ENCODE measurements at places on chromosomes 6 and 20.

GRCh38 chr20:18637224-18637623, 49.4 kb downstream of the DTD1 start:
- no peak for DNase-seq

GRCh38 chr6:30060606-30061091, 416 bp upstream of the POLR1H start:
- no peak for DNase-seq

- DNase-seq: no peak
Measured at GRCh38 chr6:144127097-144127496, 23.2 kb upstream of the STX11 start.

DNA sequence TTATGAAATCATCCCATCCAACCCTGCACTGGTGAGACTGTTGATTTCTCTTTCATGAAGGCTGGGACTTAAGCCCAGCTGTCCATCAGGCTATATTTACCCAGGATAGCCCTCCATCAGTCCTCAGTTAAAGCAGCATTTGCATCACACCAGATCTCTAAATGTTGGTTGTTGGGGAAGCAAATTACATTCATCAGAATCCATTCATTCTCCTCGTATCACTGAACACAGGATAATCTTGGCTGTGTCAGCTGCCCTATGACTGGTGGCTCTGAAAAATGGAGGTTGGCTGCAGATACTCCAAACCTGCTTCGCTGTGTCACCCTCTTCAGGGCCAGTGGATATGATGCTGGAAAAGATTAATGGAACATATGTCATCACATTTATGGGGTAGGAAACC, 718.3 kb downstream of the KIF16B start:
- DNase-seq: no peak

- DNase-seq: no peak
Measured at GRCh38 chr6:51350308-51350904, 531.7 kb downstream of the TFAP2B start.

DNA sequence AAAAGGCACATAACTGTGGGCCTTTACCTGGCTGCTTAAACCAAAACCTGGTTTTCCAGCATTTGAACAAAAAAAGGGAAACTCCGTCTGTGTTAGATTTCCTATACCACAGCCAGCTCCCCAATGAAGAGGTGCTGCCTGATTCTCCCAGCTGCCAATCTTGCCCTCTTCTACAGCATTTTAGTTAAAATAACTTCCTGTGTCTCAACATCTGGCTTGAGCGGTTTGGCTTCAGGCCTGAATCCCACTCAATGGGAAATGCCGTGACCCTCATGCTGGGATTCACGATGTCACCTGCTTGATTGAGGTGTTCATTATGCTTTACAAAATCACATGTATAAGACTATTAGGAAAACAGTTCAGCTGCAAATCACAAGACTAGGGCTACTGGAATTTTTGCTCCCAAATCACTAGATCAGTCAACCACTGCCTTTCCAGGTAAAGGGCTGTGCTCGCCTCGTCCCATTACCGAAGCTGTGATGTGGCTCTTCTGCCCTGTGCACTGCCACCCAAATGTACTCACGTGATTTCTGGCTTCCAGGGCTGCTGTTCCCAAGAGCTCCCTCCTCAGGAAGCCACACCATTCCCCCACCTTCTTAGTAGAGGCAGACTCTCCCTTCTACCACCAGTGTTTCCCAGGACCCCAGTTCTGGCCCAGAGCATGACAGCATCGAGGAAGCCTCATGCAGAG, 94.6 kb downstream of the PSMG4 start:
- no peak for DNase-seq

DNA sequence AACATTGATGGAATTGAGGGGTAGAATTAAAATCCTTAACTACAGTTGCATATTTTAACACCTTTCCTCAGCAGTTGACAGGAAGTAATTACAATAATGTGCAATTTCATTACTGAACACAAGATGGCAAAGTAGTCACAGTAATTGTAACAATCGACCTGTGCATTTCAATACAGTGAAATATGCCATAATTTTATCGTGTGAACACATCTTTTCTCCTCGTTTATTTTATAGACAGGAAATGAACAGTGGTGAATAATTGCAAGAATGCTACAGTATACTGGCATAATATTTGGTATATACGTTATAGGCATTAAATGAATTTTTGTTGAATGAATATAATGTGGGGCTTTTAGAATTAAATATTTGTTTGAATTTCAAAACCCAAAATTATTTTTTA, 25.0 kb downstream of the CYB5R4 start:
- no peak for DNase-seq

GRCh38 chr6:40499215-40499614, 87.9 kb downstream of the LRFN2 start:
- DNase-seq: no peak

- DNase-seq: no peak
Measured at GRCh38 chr6:90021711-90022110, 127.4 kb downstream of the GJA10 start.

- no peak for DNase-seq
Measured at GRCh38 chr6:167703347-167703746, 123.4 kb upstream of the AFDN start.

Data from T-helper 22 cell (primary cell).